Stimulated activated CD4-positive, alpha-beta T cell treated with anti-CD3 and anti-CD28 coated beads, TNF-alpha, amount 100 ng/mL, for 24 hours (primary cell): ENCODE measurements at places on chromosomes 11 and 22.

DNA sequence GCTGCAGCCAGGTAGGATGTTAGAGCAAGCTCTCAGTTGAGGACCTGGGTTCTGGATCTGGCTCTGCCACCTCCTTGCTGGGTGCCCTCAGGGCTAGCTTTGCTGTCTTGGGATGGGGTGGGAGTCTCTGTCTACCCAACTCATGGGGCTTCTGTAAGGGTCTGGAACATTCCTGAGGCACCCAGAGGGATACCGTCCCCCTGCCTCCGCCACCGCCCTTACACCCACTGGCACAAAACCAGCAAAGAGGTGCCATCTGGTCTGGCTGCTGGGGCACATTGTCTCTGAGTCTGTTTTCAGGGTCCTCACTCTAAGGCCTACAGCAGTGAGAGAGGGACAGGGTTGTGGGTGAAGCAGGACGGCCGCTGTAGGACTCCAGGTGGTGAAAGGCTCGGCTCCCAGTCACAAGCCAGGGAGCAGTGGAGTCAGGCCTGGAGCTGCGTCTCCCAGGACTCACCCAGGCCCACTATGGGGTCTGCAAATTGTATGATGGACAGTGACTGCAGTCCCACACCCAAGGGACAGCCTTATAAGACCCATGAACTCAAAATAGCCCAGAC lies 84.9 kb downstream of the MORC2 start:
- no peak for DNase-seq

DNA sequence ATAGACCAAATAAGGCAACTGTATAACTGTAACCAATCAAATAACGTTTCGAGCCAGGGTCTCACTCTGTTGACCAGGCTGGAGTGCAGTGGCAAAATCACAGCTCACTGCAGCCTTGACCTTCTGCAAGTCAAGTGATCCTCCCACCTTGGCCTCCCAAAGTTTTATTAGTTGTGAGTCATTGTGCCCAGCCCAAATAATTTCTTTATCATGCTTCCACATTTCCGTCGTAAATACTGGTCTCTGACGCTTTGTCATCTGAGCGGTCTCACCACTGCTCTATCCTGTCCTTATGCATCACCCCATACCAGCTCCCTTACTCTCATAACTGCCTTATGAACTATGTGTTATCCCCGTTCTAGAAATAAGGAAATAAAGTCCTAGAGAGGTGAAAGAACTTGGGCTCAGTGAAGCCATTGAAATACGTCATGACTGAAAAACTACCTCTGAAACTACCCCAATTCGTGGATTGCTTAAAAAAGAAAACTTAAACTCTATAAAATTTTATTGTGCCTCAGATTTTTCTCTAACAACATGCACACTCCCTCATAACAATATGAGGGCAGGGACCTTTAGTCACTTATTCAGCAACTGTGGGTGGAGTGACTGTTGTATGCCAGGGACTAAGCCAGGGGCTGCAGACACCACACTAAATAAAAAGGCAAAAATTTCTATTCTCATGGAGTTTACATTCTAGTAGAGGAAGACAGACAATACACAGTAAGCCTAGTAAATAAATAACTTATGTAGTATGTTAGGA lies 15.8 kb upstream of the RTN4RL2 start:
- no peak for DNase-seq

DNA sequence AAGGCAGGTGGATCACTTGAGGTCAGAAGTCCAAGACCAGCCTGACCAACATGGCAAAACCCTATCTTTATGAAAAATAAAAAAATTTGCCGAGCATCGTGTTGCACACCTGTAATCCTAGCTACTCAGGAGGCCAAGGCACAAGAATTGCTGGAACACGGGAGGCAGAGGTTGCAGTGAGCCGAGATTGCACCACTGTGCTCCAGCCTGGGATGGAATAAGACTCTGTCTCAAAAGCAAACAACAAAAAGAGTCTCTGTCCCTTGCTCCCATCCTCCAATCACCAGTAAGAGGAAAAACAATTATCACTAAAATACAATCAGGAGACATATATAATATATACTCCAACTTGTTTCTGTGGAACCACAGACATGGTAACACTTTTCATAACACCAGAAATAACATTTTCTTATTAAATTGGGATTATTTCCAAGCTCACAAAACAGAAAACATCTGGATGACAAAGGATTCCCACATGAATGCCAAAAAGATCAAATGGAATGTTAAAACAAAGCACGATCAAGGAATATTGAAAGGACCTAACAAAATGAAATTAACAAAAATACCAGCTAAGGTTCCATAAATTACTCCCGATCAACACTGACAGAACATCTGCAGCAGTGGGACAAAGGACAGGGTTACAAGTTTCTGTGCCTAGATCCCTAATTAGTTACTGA lies 15.2 kb downstream of the FCHSD2 start:
- no peak for DNase-seq

GRCh38 chr11:120365512-120365911 lies 29.3 kb downstream of the ARHGEF12 start:
- no peak for DNase-seq

DNA sequence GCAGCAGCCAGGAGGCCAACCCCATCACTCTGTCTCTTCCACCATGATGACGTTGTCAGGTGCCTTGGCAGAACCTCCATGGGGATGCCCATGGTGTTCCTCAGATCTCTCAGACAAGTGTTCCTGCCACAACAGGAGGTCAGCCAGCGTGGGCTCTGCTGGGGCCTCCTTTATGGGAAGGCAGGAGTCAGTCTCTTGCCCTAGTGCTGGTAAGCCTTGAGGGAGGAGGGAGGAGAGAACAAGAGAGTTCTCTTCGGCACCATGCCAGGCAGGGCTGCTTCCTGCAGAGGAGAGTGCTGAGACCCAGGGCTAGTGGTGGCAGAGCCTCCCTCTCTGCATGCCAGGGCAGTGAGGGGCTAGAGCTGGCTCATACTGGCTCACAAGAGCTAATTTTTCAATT lies 32.5 kb downstream of the GNAZ start:
- no peak for DNase-seq

GRCh38 chr22:35697142-35697541 lies 20.5 kb upstream of the APOL5 start:
- DNase-seq: no peak
